ENCODE measurements at places on chromosomes 3 and 15.

DNA sequence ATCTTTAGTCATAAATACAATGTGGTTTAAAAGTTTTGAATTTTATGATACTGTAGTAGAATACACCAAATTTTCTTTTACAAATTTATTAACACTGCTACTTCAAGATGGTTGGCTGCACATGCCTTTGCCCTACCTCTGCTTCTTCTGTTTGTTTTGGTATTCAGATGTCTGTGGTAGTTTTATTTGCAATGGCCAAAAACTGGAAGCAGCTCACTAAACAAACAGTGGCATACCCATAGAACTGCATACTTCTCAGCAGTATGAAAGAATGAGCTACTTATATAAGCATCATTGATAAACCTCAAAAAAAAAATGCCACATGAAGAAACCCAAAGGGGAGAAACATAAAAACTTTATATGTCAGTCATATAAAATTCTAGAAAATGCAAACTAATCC lies 19.5 kb downstream of the ARIH2 start:
- DNase-seq = no peak

DNA sequence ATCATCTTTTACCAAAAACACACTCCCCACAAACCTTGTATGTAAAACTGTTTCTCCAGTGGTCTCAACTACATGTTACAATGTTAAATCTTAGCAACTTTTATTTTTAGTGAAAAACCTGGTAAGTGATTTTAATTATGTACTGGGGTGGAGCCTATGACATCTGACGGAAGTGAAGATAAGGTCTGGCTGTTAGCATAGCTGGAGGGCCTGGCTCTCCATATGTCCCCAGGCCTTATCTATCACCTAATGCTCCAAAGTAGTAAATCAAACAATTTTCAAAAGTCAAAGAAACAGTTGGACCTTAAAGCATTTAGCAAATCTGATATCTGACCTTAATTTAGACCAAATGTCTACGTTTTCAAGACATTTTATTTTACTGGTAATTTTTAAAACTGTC lies 173.6 kb upstream of the SMAD3 start:
- no peak for DNase-seq

DNA sequence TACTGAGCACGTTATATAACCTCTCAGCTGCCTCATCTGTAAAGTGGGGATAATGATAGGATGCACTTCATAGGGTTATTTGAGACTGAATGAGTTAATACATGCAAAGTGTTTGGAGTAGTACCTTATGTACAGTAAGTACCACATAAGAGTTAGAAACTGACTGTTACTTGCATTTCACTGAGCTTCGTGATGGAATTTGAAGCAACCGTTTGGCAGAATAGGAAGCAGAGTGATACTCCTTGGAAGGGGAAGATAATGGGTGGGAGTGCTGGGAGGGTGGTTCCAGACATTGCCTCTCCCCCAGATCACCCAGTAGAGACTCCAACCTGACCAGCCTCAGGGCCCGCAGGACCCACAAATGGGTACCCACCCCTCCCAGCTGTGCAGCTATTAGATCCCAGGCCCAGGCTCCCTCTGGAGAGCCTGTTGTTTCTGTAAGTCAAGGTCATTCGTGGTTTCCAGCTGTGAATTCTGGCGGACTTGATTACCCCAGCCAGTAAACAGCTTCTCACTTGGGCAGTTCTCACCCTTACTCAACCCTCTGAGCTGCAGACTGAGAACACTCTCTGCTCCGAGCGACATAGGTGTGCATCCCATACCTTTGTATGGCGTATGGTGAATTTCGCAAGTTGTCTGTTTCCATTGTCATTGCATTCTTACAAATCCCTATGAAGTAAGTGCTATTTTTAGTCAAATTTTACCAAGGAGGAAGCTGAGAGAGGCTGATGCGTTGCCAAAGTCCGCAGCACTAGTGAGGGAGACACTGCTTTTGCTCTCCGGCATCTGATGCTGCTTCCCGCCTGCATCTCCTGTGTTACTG lies 11.1 kb downstream of the ALPK3 start:
- DNase-seq = no peak

DNA sequence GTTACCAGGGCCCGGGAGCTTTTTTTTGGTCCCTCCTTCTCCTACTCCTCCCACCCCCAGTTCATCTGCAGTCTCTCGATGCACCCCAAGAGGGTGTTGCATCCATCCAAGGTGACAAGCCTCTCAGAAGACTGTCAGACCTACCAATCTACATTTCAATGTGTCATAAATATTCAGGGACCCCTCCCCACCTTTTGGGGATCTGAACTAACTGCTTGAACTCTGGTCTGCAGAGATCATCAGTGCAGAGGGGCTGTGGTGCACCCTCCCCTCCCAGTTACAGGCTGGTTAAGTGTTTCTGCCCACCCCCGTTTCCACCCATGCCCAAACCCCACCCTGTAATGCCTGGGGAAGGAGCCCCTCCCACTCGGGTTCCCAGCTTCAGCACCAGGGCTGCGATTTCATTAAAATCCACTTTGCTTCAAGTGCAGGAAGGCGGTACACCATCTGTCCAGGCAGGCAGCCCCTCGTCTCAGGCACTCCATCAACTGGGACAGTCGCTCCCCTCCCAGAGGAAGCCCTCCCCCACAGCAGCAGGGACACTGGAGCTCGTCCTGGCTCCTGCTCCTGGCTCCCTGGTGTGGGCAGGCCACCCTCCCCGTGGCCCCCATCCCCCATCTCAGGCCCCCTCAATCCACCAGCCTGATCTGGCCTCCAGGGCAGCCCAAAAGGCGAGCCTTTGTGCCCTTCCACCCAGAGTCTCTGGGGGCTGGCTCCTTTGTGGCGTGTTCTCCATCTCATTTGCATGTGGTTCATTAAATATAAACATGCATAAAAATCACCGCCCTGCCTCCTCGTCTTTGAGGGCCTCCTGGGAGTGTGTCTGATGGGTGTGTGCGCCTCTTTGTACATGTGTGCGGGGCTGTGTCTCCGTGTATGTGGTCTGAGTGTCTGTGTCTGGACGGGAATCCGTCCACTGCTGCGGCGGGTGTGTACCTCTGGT lies 32.3 kb downstream of the RNU5B-1 start:
- no peak for DNase-seq

GRCh38 chr3:136852180-136852579 lies 9.8 kb upstream of the NCK1 start:
- DNase-seq = no peak

DNA sequence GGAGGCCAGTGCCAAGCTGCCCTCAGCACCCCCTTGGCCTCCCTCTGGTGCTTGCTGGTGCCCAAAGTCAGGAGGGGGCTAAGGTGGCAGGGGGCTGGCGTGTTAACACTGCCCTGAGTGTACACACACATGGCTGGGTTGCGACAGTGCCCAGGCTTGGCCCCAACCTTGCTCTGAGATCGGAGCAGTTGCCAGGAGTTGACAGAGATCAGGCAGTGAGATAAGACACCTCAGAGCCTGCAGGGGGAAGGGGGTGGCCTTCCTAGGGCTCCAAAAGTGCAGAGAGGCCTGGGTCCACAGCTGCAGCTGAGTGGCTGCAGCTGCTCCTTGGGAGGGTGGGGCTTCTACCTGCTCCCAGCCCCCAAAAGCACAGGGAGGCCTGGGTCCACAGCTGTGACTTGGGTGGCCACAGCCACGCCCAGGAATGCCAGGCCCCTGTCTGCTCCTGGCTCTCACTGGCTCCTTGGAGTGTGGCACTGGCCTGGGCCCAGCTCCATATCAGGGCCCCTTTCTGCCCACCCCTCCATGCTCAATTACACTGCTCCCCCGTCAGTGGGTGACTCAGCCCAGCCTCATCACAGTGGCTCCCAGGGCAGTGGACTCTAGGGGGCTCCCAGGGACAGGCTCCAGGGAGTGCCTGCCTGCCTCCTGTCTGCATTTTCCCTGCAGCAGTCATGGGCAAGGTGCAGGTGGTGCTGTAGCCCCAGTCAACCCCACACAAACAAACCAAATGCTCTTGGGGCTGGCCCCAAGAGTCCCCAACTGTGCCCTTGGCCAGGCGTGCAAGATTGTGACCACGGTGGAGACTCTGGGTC lies 56.4 kb upstream of the C15orf39 start:
- no peak for DNase-seq

DNA sequence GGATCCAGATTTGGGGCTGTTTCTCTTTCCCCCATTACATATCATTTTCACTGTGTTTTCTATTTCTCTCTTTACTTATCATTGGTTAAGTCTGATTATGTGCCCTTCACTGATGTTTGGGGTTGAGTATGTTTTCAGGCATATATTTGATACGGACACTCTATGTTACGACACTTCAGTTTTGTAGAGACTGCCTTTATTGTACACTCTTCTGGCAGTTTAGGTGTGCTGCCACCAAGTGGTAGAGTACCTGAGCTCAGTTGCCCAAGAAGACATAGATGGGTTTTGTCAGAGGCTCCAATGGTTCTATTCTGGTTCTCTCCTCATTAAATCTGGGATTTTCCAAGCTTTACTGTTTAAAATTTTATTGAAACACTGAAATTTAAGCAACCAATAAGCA lies 255.0 kb upstream of the ROPN1 start:
- DNase-seq = no peak

DNA sequence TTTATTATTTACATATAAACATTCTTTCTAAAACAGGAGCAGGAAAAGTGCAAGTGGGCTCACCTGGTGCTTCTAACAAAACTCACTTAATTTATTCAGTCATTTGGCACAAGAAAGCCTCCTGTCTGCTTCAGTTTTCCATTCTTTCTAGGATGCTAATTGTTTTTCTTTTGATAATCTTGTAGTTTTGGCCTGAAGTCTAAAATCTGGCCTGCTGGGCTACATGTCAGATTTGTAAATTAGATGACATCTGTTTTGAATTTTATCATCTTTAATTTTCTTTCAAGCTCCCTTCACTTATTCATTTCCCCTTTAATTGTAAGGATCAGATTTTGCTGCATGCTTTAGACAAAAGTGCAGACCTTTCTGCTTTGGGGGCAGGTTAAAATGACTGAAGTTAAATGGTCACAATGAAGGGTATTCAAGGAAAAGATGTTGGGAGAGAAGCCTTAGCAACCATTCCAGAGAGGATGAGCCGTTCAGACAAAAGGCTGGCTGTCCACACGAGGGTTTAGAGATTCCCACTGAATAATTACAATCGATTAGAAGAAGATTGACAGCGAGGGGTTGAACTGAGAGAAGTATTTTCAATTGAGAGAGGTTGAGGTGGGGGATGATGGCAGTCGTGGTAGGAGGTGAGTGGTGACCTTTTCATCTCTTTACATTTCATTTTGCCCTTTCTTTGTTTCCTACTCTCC lies 59.9 kb upstream of the PTX3 start:
- DNase-seq = no peak

DNA sequence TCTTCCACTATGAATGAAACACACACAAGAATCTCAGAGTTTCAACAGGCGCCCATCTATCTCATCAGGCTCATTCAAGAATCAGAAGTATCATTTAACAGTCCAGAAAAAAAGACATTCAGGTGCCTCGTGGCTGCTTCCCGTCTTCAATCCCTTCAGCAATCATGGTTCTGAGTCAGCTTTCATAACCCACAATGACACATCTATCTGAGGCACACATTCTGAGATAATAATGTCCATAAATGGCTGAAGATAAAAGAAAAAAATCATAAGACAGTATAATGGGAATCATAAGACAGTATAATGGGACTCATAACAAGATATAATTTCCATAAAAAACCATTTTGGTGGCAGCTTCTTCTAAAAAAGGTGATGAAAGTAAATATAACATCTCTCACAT lies 52.4 kb downstream of the TNIK start:
- no peak for DNase-seq

- no peak for DNase-seq
Observed at GRCh38 chr3:34198309-34198708, 399.9 kb downstream of the PDCD6IP start.

GRCh38 chr3:99776516-99777209 lies 41.0 kb upstream of the CMSS1 start:
- no peak for DNase-seq

GRCh38 chr3:39752019-39752637 lies 57.3 kb upstream of the MYRIP start:
- DNase-seq = no peak

GRCh38 chr3:108024146-108024850 lies 66.5 kb downstream of the CD47 start:
- no peak for DNase-seq

- DNase-seq = no peak
Observed at GRCh38 chr3:23002836-23003732, 200.0 kb upstream of the UBE2E2 start.

GRCh38 chr15:41596972-41597371 lies 38.0 kb downstream of the TYRO3 start:
- no peak for DNase-seq

GRCh38 chr3:194967151-194968117 lies 281.8 kb downstream of the FAM43A start:
- no peak for DNase-seq

DNA sequence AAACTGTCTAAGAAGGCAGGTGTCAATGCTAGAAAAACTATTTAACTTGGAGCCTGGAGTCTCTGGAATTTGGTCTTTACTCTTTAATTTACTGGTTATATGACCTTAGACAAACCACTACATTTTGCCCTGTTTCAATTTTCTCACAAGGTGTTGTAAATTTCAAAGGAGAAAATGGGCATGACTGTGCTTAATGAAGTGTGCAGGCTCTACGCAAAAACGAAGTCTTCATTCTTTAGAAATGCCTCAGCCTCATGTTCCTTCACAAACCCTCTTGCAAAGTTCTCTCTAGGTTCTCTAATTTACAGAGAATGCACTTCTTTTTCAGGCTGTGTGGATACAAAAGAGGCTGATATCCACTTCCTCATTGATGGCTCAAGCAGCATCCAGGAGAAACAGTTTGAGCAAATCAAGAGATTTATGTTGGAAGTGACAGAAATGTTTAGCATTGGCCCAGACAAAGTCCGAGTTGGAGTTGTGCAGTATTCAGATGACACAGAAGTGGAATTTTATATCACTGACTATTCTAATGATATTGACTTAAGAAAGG lies 39.1 kb downstream of the COL6A5 start:
- no peak for DNase-seq

DNA sequence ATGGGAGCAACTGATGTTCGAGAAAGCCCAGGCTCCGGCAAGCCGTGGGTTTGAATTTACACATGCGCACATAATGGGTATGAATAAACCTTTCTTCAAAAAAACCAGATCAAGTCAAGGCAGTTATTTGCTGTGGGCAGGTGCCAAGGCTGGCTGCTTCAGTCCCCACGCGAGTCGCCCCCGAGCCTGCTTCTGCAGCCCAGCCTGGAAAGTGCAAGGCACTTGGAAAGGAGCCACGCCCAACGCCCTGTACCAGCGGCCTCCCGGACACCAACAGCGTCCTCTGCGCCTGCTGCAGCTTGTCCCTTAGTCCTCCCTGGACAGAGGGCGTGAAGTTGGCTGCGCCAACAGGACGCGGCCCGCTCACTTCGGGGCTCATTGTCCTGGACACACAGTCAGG lies 68.9 kb downstream of the KLF15 start:
- DNase-seq = no peak
